ENCODE measurements at places on chromosomes 1 and 21.

GRCh38 chr1:178864326-178864725, 6.6 kb downstream of the ANGPTL1 start:
- no peak for DNase-seq

DNA sequence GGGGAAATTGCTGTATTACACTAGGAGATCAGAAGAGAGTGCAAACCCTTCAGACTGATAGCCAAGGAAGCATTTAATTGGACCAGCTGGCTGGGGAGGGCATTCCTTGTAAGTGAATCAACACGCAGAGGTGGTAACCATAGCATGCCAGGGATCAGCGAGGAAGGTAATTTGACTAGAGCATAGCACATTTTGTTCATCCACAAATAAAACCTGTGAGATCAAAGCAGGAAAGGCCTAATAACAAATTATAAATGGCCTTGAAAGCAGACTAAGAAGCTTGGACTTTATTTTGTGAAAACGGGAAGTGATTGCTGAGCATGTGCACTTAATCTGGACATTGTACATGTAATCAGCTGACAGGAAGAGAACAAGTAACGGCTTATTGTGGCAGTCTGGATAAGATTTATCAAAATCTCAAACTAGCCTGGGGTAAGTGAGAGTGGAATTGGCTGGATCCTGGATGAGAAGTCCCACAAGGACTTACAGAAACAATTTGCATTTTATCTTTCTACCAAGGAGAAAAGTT, 11.7 kb upstream of the CD55 start:
- no peak for DNase-seq

- no peak for DNase-seq
These were observed 126.9 kb downstream of the RNF220 start for GRCh38 chr1:44531785-44532566.

- DNase-seq = no peak
These were observed 65.9 kb downstream of the SLC66A1 start for GRCh38 chr1:19377812-19378718.

GRCh38 chr21:37904856-37905255, 11.4 kb downstream of the KCNJ6 start:
- DNase-seq = no peak

- DNase-seq = no peak
These were observed 1193.7 kb upstream of the ADGRL2 start for GRCh38 chr1:80607064-80607463.

- no peak for DNase-seq
These were observed 164.6 kb upstream of the KCNJ6 start for GRCh38 chr21:38080888-38081287.

DNA sequence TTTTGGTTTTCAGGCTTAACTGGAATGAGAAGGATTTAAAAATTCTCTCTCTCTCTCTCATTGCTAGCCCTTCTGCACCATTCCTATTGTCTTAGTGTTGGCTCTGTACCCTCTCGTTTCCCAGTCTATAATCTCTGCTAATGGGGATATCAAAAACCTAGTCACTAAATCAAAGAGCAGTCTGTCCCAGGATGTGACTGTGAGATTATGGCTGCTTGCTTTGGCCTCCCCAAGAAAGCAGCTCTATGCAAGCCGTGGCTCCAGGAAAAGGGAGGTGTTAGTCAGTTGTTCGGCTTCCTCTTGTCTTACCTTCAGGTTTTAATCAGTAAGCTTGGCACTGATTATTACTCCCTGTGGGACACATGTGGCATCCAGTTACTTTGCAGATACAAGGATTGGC, 468.8 kb downstream of the USP25 start:
- DNase-seq = no peak

DNA sequence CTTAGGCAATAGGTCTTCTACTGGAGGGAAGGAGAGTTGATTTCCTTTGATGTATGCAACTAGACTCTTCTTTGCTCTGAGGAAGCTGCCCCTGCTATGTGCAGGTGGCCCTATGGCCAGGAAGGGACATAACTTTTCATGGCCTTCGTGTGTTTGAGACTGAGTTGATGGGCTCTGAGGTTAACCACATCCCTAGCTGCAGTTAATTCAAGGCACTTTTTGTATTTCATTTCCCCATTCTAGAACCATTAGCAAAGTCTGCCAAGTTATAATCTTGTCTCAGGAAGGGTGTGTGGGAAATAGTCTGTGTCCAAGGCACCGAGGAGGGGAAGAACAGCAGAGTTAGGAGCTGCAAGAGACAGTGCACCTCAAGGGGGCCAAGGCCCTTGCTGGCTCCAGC, 2.5 kb downstream of the FCRL4 start:
- no peak for DNase-seq

- DNase-seq = no peak
These were observed 393.2 kb downstream of the RPS6KC1 start for GRCh38 chr1:213444224-213444623.

GRCh38 chr1:224617410-224618355, 1.6 kb downstream of the CNIH3 start:
- no peak for DNase-seq

GRCh38 chr1:40748841-40749718, 34.5 kb upstream of the KCNQ4 start:
- DNase-seq = no peak

GRCh38 chr1:76620371-76620770, 246.9 kb upstream of the ST6GALNAC5 start:
- no peak for DNase-seq

DNA sequence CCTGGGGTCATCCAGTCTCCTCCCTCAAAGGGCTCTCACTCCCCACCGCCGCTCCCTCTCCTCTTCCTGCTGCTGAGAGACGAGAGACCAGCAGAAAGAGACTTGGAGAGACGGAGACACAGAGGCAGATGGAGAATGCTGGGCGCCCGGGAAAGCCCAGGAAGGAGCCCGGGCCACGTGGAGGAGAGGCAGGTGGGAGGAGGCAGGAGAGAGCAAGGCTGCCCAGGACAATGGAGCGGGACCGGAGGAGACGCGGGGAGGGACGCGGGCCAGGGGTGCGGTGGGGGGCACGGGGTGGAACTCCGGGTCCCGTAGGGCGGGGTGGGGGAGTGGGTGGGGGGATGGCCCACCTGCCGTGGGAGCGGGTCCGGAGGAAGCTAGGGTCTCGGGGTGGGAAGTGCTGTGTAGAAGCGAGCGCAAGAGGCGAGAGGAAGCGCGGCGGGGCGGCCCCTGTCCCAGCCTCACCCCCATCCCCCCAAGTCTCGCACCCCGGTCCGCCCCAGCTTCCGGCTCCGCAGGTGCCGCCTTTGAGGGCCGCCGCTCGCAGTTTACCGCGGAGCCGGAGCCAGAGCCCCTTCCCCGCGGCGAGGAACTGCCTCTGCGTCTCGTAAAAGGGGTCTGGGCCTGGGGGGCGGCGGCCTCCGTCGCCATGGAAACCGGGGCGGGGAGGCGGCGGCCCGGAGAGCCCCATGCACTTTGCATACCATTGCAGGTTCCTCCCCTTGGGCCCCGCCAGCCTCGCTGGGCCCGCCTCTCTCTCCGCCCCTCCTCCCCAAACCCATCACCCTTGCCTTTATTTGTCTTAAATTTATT, 11.7 kb upstream of the EPHA2 start:
- DNase-seq = peak; percentile 77

DNA sequence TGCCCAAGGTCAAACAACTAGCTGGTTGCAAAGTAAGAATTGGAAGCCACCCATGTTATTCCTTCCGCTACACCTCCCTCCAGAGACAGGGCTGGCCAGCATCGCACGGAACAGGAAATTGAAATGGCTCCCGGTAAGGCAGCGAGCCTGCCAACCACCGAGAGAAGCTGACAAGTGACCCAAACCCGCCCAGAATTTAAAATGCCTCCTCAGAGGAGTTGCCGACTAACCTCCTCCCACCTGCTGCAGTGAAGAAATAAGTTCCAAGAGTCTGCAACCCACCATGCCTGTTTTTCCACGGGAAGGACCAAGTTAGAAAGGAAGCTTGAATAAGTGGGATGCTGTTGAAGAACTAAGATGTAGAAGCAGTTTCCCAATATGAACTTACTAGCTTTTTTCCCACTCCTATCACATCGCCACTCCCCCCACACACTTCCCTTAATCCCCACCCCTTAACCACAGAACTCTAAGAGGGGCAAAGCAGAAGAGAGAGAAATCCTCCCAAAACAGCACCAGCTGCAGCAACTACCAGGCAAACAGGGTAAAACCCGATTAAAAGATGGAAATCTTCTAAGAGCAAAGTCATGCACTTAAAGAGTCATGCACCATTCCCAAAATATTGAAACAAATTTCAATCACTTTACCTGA, 78.6 kb downstream of the TIAM1 start:
- DNase-seq = no peak

DNA sequence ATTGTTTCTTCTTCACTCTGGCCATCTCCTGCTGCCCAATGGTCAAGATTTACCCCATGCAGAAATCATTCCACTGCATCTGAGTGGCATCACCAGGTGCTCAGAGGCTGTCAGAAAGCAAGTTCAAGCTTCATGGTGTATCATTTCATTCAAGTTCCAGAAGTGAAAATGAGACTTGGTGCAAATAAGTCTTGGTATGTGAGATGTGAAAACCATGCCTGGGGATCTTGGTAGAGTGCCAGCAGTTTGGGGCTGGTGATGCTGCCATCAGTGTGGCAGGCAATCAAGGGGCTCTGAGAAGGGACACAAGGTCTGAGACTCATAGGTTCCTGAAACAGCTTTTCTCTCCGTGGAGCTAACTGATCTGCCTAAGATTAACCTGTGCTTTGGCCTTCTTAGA, 52.0 kb downstream of the CD2 start:
- DNase-seq = no peak

- peak; percentile 22 for DNase-seq
These were observed 58.4 kb upstream of the KAZN start for GRCh38 chr1:14539953-14540563.

GRCh38 chr21:34944015-34944755, 104.9 kb downstream of the RUNX1 start:
- DNase-seq = no peak

DNA sequence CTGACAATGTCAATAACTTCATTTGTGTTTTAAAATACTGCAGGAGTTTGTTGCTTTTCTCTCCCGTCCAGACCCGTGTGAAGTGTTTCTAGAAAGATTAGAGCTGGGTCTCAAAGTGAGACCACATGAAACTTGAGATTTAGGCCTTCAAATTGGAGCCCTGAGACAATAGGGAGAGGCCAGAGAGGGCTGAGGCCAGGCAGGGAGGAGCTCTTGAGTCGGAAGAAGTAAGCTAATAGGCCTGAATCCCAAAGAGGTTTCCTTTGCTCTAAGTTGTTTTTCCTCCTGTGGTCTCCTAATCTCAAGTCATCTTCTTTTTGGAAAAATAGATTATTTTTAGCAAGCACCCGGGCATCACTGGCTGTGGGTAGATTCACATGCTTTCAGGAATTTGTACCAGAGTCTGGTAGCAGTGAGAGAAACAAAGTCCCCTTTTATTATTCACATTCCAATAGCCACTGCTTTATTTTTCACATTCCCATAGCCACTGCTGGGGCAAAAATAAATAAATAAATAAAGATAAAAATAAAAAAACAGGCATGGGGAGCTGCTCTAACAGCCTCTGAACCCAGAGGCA, 25.6 kb downstream of the CD244 start:
- DNase-seq = no peak

DNA sequence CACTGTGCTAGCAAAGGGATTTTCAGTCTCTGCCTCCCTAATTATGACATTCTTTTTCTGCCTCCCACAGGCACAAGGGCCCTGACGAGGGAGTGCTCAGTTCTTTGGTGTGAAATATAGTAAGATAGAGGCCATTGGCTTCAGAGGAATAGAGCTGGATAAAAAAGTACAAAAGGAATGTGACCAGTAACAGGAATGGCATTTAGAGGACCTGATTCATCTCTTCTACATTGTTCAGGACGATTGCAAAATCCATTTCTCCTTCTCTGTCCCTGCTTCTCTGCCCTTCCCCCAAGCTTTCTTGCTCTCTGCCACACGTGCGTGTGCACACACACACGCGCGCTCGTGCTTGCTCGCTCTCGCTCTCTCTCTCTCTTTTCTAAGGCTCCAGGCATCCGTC, 668.2 kb downstream of the KIF26B start:
- DNase-seq = no peak

DNA sequence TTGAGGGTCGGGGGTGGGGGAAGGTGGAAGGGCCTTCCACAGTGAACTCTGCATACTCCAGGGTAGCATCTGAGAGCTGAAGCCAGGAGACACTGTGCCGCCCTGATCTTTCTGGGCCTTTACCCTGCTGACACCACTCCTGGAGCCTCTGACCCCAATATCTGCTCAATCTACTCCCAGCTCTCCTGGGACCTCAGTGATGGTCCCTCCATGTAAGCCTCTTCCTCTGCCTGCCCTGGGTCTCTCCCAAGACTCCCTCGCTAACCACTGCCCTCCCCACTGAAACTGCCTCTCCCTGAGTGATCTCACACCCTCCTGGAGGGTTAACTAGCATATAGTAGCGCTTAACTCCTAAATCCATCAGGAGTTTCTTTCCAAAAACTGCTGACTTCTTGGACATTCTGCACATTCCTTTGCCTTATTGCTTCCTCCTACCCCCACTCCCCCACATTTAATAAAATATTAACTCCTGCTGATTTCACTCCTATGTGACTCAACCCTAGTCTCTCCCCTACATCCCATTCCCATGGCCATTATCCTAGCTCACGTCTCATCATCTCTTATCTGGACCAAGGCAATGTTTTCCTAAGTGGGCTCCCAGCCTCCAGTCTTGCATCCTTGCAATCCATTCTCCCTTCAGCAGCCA, 145.6 kb downstream of the HMGB4 start:
- DNase-seq = no peak

DNA sequence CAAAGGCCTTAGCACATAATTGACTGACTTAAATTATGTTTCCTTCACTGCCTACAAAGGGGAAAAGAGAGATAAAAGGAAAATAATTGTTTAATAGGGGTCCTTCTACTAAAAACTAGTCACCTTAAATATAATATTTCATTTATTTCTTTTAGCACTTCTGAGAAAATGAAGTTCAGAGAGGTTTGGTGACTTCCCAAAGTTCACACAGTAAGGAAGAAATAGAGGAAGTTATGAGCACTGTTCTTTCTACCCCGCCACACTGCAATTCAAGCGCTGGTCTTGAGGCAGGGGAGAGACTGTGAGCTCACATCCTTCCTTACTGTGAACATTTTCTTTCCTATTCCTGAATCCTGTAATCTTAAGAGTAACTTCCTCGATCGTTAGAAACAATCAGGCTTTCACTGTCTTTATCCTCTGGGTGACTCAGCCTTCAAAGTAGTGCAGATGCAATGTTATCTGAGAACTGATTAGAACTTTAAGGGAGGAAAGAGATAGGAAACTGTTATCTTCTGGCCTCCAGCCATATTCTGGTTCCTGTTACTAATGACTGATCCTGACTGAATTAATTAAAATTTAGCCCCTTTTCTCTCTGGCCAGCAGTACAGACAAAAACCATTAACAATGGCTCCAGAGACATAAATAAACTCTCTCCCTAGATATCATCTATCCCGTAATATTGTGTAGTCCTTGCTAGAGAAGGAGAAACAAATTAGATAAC, 6.8 kb downstream of the RGS5 start:
- no peak for DNase-seq

DNA sequence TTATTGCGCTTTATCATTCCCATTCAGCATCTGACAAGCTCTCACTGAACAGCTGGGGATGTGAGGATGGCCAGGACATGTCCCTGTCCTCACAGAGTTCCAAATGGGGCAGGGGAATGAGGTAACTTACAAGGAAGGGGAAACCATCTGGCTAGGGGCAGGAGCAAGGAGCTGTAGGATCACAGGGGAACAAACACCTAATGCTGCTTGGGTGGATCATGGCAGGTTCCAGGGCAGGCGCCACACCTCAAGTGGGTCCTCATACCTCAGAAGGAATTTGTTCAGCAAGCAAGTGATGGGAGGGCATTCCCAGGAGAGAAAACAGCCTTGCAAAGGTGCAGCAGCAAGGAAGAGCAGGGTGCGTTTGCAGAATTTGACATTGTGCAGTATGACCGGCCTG, 35.1 kb upstream of the GRIK3 start:
- no peak for DNase-seq

Data from HEK293T (cell line).